ENCODE measurements at places on chromosomes 1 and 21.

DNA sequence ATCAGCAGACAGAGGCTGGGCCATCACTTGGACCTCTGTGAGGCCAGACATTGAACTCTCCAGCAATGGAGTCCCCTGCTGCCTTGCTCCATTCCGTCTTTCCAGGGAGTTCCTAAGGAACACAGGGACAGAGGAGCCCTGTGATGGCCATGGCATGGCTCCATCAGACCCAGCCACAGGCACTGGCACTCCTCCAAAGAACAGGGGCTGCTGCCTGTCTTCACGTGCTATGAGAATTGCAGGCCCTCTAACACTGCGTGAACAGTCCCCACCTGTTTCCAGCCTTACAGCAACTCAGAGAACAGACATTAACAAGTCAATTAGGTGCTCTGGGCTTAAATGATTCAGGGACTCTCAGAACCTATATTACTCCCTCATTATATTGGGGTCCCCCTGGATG is 140.8 kb downstream of the ASTN1 start:
- no peak for DNase-seq

- DNase-seq: no peak
These were observed 77.5 kb downstream of the PRDM16 start for GRCh38 chr1:3146458-3146857.

- DNase-seq: no peak
These were observed 222.9 kb downstream of the PLPP3 start for GRCh38 chr1:56356376-56356990.

DNA sequence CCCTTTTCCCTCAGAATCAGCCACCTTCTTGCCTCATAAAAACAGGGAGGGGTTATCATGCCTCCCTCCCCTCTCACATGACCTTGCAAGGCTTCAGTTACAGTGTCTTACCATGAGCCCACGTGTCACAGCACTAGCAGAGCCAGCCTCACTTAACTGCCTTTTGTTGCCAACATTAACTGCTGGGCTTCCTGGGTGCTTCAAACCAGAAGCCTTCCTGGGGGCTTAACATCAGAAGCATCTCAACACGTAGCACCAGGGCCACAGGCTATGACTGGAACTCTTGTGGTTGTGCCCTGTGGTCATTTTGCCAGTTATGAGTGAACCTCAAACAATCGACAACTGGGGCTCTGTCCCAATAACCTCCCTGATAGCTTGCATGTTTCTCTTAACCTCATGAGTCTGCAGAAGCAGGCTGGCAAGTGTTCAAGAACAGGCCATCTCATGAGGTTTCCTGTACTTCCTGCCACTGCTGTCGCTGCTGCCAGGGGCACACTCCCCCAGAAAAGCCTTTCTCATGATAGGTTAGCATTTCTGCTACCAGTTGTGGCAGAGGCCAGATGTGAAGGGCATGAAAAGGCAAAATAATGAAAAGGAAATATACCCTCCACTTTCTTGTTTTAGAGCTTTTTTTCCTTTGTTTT is 132.2 kb downstream of the GLUL start:
- peak; percentile 27 for DNase-seq

- no peak for DNase-seq
These were observed 55.0 kb downstream of the TTC3 start for GRCh38 chr21:37128076-37128475.

DNA sequence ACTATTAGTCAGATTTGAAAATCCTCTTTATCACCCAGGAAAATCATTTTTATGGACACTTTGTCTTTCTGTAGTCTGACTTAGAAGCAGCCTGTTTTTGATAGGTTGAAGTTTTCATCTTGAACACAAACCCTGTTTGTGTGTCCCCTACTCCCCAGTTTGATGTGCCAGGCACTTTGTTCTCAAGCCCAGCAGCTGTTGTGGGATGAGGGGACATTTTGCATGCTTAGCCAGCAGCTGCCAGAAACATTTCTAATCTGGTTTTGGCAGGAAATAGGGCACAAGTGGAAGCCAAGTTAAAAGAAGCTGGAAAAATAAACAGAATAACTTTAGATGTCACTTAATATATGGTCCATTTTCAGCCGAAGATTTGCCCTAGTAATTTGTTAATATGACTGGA is 29.9 kb downstream of the ACTN2 start:
- DNase-seq: no peak

DNA sequence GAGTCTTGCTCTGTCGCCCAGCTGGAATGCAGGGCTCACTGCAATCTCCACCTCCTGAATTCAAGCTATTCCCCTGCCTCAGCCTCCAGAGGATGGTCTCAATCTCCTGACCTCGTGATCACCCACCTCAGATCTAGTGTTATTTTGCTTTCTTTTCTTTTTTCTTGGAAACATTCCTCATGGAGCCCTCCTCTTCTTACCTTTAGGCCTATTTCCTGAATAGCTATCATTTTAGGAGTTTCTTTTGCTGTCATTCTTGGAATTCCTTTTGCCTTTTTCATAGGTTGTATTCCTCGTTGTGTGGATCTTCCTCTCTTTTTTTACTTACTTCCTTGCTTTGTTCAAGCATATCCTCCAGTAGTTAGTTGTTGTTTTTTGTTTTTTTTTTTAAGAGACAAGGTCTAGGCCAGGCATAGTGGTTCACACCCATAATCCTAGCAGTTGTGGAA is 173.8 kb downstream of the RASAL2 start:
- peak; percentile 76 for DNase-seq

DNA sequence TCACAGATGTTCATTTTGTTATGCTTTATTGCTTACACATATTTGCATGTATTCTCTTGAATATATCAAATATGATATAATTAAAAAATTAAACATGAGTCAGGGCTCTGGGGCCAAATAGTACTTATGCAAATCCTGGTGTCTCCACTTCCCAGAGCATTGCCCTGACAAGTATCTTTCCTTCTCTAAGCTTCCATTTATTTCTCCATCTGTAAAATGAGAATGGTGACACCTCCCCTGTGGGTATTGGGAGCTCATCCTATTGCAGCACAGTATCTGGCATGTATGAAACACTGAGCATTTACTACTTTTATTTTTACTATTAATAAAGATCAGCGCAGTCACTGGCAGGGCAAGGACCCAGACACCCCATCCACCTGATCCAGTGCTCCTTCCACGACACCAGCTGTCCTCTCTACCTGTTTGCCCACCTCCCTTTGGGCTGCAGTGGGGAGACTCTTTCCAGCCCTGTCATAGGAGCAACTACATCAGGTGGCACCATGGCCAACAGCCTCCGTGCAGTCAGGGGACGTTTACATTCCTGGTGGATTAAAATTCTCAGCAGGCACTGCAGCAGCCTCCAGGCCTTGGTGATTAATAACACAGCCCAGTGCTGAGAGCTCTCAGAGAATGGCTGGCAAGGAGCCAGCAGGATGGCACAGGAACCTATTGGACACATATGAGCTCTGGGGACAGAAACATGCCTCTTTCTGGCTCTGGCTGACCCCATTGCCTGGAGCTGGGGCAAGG is 113.0 kb downstream of the DMRTB1 start:
- peak; percentile 81 for DNase-seq

GRCh38 chr21:34907461-34908418 is 141.4 kb downstream of the RUNX1 start:
- DNase-seq: no peak

GRCh38 chr1:115556236-115556635 is 85.5 kb upstream of the VANGL1 start:
- no peak for DNase-seq

GRCh38 chr1:1985375-1986050 is 18.1 kb downstream of the CFAP74 start:
- DNase-seq: no peak

- DNase-seq: peak; percentile 61
These were observed 36.5 kb upstream of the CD5L start for GRCh38 chr1:157878059-157878458.
